ENCODE measurements at places on chromosomes 2 and 18. TPM values are rescaled to one million over a fixed set of nuclear protein-coding genes. Genes with fewer than 3 reads are reported as not detected.

Gene HOXD12
- not detected for total RNA-seq

Gene MSH2
- total RNA-seq = 45.7 TPM

Gene COPS7B
- total RNA-seq = 54.4 TPM

Gene LOXHD1
- total RNA-seq = 0.06 TPM

Gene LIPG
- total RNA-seq = not detected

All from activated CD8-positive, alpha-beta memory T cell treated with anti-CD3 and anti-CD28 coated beads, Interleukin-2, amount 10 ng/mL, durations not matched to agents 7 days and 5 days (primary cell).